NCI-H146 (cell line): ENCODE measurements at places on chromosomes 1 and 21.

- no peak for DNase-seq
These were observed 7.2 kb upstream of the IGSF3 start for GRCh38 chr1:116674751-116675150.

DNA sequence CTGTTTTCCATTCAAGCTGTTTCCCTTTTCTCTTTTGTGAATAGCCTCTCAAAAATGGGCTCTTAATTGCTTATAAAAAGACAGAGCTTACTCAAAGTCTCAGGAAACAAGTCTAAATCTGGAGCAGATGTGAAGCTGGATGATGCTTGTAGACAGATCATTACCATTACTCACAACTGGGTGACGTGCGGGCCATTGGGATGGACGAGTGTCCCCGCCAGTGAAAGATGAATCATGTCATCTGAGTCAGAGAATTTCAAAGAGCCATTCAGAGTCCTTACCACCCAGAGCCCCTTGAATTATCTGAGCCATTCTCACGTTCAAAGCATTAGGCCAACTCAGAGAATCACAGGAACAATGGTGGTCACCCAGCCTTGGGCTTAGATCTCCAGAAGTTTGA, 134.6 kb downstream of the HUNK start:
- DNase-seq: no peak

GRCh38 chr1:206736878-206737728, 33.5 kb upstream of the IL19 start:
- no peak for DNase-seq

DNA sequence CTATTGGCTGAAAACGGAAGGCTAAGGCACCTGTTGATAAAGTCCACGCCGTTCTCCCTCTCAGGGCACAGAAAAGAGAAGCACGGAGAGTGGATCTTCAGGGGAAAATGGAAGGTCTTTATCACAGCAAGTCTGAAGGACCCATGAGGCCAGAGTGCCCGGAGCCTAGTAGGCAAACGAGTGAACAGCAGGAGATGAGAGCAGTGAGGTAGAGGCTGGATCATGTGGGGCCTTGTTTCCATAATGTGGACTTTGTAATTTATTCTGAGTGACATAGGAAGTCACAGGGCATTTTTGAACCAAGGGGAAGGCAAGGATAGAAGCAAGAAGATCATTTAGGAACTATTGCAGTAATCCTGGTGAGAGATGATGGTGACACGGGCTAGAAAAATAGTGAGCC, 287.2 kb upstream of the NRIP1 start:
- DNase-seq: no peak

GRCh38 chr1:33097762-33098161, 16.8 kb downstream of the AZIN2 start:
- no peak for DNase-seq

DNA sequence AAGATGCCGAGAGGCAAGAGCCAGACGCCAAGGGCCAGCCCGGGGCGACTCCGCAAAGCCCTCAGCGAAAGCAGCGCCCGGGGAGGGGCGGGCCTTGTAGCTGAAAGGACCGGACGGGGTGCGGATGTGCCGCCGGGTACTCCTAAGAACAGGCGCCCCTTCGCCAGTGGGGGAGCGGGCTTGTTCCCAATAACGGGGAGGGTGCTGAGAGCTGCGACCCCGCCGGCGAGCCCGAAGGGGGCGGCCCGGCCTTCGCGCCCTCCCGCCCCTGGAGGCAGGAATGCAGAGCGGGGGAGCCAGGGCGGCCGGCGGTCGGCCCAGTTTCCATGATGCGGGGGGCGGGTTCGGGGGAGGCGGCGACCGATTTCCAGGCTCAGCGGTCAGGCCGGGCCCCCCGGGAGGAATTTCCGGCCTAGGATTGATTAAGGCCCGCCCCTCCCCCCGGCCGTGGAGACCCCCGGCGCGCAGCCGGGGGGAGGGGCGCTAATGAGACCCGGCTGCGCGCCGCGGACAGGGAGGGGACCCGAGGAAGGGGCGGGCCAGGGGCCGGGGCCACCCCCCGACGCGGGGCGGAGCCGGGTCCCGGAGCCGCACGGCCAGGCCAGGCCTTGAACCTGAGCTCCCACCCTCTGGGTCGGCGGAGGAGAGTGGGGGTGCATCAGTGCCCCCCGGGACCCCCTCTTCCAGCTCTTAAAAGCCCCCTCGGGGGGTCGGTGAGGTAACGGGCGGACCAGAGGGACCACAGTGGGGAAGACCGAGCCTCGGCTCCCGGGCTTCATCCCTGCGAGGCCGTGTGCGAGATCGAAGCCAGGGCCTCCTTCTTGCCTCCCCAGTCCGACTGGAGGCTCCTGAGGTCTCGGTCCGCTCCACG, 898 bp upstream of the TMEM200B start:
- peak; percentile 60 for DNase-seq

GRCh38 chr1:29901624-29902325, 665.5 kb downstream of the PTPRU start:
- DNase-seq: no peak

GRCh38 chr1:184461321-184461720, 74.5 kb downstream of the C1orf21 start:
- DNase-seq: no peak

- no peak for DNase-seq
These were observed 9.8 kb upstream of the TCEA3 start for GRCh38 chr1:23434260-23434775.

GRCh38 chr1:15915991-15916390, 59.9 kb downstream of the ZBTB17 start:
- DNase-seq: no peak

GRCh38 chr1:210445485-210445884, 116.8 kb downstream of the HHAT start:
- DNase-seq: no peak

- DNase-seq: no peak
These were observed 17.2 kb upstream of the BEND5 start for GRCh38 chr1:48793863-48794262.

- no peak for DNase-seq
These were observed 39.9 kb upstream of the SLC16A1 start for GRCh38 chr1:112995890-112996289.

DNA sequence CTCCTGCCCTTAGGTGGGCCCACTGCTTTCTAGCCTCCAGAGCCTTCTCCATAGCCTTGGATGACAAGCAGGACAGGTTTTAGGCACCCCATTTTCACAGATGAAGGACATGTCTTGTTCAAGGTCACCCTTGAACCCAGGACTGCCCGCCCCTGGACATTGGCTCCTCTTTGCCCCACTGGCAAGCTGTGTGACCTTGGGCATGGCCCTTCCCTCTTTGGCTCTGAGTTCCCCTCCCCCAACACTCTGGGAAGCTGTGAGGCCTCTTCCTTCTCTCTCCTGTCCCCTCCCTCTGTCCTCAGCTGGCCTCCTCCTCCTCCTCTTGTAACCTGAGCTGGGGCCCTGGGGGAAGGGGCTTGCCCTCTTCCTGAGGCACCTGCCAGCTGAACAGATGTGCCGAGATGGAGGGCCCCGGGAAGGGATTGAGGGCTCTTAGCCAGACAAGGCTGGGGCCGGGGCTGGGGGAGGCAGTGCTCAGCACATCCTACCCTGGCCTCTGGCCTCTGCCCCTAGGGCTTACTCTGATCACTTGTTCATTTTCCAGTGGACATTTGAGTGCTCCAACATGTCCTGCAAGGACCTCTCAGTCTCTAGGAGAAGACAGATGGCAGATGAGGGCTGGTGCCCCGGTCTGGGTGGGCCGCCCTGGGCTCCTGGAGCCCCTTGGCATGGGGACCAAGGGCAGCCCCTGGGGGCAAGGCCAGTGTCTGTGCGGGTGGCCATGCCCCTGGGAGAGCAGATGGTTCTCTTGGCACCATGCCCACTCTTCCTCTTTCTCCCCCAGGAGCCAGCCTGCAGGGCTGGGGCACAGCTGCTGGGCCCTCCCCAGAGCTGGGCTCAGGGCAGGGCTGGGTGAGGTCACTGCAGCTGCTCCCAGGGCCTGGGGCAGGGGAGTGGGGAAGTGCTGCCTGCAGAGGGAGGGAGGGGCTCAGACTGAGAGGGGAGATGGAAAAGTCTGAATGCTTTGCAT, 10.7 kb downstream of the FOXO6 start:
- DNase-seq: peak; percentile 90

- no peak for DNase-seq
These were observed 553 bp downstream of the LEFTY1 start for GRCh38 chr1:225888289-225888897.

DNA sequence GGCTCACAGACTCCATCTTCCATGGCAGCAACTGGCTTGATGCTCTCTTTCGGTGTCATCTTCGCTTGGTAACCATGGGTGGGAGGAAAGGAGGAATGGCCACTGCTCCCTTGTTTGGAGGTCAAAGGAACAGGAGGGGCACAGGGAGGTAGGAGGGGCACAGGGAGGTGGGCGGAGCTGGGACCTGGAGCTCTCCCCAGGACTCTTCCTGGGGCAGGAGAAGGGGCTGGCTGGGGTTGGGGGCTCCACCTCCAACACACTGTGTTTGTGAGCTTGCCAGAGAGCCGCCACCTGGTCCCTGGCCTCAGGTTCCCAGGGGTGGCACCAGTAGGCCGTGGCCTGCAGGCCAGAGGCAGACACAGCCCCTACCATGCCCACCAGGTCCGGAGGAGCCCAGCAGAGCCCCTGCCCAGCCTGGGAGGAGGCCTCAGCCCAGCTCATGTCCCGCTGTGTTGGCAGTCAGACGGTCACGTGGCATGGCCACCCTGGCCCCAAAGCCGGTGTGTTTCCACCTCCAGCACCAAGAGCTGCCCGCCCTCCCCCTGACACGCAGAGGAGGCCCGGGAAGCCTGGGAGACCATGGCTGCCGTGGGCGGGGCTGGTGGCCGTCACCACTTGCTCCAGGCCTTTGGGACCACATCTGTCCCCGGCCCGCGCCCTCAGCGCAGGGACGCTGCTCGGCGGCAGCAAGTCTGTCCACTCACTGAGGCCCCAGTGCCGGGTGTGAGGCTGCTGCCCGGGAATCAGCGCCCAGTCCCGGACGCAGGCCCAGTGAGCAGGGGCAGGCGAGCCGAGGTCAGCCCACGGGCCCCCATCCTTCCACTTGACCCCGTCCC, 73.9 kb downstream of the MORN1 start:
- no peak for DNase-seq

GRCh38 chr1:22616571-22616970, 19.9 kb upstream of the C1QA start:
- no peak for DNase-seq

- DNase-seq: no peak
These were observed 31.6 kb upstream of the PADI6 start for GRCh38 chr1:17340358-17340757.

DNA sequence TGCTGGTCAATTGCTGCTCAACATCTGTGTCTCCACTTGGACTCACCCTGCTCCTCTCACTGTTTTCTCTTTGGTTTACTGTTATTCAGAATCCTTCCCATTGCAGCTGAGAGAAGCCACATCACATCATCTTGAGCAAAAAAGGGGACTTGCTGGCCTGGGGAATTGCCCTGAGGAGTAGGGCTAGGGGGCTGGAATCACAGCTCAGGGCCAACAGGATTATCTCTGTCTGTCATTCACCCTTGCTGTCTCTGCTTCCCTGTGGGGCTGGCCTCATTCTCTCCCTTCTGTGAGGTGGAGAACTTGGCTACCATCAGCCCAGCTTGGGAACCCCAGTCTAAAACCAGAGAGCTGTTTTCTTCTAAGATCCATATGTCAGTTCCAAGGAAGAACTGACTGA, 140.7 kb upstream of the WNT4 start:
- DNase-seq: no peak

GRCh38 chr1:160219062-160219929, 14.1 kb downstream of the PEA15 start:
- peak; percentile 38 for DNase-seq

DNA sequence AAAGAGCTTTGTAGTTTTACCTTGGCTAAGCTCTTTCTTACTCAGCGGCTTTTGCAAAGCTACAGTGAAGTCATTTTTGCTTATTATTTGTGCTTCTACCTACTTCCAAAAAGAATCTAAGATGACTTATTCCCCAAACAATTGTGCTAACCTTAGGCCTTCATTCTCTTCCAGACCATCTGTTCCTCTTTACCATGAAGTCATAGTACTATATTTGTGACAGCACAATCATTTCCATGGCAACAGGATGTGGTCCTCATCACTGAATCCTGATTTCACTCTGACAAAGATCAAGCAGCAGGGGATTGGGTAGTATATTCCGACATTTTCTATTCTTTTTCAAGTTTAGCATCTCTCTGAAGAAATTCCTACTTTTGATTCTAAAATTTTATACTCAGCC, 24.8 kb upstream of the NMNAT2 start:
- DNase-seq: no peak

DNA sequence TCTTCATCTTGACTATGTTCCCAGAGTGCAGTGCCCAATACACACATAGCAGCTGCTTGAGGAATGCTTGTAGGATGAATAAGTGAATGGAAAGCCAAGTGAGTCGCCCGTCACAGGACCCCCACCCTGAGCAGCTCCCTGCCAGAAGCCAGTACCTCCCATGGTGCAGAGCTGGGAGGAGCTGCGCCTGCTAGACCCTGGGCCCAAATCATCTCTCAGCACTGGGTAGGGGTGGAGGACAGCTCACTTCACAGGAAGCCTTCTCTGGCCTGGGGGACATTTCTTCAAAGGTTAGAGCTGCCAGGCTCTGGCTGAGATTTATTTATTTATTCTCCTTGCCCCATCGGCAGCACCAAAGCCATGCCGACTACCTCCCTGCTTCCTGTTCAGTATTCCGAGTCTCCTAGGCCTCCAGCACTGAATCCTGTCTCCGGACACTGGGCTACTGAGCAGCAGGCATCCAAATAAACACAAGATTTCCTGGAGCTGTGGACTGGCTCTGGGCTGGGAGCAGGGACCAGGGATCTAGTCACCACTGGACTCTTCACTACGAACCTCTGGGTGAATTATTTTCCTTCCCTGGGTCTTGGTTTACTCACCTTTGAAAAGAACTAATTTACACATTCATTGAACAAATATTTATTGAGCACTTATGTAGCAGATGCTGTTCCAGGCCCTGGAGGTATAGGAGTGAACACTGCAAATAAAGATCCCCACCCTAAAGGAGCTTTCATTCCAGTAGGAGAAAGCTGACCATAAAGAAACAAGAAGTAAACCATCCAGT, 187.7 kb downstream of the TRABD2B start:
- DNase-seq: peak; percentile 83

- peak; percentile 45 for DNase-seq
These were observed 5.1 kb upstream of the GNG12 start for GRCh38 chr1:67838180-67838910.

DNA sequence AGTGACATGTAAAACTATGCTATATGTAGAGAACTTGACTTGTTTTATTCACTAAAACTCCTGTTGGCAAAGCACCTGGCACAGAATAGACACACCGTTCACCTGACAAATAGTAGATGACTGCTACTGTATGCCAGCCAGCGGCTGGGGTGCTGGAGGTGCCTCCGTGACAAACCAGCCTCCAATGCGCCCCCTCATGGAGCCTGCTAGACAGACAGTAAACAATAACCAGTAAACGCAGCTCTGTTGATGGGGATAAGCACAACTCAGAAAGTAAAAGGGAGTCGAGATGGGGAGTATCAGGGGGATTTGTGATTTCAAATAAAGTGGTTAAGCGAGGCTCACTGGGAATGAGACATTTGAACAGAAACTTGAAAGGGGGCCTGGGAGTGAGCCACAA, 107.2 kb downstream of the PRDM2 start:
- DNase-seq: no peak
